ENCODE measurements at places on chromosomes 5 and 9.
A peak's percentile ranks its signal among the peaks of the same experiment; 100 is the strongest.

DNA sequence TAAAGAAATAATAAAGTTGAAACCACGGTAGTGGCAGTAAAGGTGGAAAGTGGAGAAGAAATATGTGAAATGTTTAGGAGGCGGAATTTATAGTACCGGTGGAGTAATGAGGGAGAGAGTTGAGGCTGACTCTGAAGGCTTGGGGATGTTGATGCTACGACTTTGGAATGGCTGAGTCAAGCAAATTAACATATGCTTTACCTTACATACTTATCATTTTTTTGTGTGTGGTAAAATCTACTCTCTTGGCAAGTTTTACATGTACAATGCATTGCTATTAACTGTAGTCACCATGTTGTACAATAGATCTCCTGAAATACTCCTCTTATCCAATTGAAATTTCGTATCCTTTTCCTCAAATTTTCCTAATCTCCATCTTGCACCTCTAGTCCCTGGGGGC lies 179.0 kb downstream of the TAF11L14 start:
- no peak for DNase-seq

DNA sequence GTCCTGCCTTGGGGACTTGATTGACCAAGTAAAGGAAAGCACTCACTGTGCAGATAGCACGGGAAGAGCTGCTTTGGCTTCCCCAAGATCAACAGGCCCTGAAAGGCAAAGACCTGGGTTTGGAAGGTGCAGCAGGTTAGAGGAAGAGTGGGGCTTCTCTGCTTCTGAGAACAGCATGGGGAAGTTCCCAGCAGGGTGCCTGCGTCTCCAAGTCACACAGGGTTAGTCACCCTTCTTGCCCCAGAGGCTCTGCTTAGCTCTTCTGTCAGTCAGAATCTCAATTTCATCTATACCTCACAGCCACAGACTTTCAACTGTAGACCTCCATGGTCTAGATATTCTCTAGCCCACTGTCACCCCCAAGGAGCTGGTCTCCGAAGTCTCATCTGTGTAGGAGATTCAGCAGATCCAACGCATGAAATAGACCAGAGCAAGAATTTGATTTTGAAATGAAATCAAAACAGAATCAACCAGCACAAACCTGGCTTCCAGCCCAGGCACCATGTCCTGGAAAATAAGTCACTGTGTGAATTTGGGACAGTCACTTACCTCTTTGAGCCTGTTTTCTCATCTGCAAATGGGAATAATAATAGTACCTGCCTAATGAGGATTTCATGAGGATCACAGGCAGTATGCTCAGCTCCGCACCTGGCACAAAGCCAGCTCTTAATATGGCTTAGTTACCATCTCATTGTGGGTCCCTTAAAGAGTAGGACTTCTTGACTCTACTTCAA lies 64.0 kb downstream of the SFXN1 start:
- peak; percentile 5 for DNase-seq

DNA sequence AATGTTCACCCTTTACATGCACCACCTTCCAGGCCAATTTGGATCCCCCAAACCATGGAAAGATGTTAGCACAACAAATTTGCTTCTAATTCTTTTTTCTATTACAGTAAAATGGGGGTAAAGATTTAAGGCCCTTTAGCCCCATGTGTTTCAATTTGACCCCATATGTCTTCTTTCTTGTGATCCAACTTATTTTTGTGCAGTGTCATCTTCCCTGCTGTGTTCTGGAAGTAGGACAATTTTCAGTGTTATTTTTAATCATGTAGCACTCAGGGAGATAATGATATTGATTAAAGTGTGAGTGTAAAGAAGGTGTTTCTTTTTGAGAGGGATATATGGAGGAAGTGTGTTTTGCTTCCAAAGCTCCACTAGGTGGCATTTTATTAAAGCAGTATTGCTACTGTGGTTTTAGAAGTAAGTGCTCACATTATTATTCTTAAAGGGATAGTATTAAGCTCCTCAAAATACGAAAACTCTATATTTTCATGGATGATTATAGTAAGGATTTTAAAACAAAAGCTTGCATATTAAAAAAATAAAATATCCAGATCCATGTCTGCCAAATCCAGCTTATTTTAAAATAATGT lies 118.7 kb upstream of the ATP10B start:
- no peak for DNase-seq

DNA sequence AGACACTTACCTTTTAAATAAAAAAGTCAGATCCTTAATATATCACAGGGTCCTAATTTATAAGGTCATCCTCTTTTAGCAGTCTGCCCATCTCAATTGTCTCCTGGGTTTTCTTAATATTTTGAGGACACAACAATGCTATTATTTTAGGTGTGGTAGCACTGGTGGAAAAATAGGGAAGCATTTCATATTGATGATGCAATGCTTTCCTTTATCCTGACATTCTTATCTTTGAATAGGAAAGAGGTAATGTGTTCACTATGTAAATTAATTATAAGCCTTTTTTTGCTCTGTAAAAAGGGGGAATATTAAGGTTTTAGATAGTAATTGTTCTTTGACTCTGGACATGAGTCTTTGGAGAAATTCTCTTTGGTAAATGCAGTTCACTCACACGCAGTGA lies 164.7 kb downstream of the YTHDC2 start:
- no peak for DNase-seq

DNA sequence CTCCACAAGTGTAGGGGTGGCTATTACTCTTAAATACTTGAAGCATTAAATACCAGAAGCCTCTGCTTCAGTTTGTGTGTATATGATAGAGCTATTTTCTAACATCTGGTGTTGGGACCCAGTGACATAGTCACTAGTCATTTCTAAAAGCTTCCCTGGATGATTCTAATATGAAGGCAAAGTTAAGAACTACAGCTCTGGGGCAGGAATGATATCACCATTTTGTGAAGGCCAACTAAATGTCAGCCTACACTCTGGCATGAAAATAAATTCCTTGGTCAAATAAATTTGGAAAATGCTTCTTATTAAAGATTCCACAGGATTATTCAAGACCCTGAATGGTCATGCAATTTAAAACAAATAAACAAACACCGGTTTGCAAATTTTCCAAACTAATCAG lies 197.7 kb downstream of the PLK2 start:
- no peak for DNase-seq

DNA sequence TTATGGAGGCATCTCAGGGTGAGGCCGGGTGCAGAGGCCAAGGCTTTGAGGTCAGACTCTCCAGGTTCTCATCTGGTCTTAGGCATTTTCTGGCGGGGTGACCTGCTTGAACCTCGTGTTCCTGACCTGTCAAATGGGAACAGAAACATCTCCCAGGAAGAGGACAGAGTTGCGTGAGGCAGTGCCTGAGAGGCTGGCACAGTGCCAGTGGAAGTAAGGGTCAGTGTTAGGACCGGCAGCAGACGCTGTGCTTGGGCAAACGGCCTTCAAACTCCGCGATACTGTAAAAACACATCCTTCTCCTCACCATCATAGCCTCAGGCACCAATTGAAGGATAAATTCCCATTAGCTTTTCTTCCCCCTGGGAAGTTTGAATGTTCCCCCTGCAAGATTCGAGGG lies 55.6 kb upstream of the FCN2 start:
- no peak for DNase-seq

- no peak for DNase-seq
These were observed 27.0 kb upstream of the SLC22A5 start for GRCh38 chr5:132342291-132343180.

- no peak for DNase-seq
These were observed 32.7 kb upstream of the DMRTA1 start for GRCh38 chr9:22413884-22414283.

GRCh38 chr9:76859860-76860259 lies 46.1 kb downstream of the PRUNE2 start:
- DNase-seq = no peak

DNA sequence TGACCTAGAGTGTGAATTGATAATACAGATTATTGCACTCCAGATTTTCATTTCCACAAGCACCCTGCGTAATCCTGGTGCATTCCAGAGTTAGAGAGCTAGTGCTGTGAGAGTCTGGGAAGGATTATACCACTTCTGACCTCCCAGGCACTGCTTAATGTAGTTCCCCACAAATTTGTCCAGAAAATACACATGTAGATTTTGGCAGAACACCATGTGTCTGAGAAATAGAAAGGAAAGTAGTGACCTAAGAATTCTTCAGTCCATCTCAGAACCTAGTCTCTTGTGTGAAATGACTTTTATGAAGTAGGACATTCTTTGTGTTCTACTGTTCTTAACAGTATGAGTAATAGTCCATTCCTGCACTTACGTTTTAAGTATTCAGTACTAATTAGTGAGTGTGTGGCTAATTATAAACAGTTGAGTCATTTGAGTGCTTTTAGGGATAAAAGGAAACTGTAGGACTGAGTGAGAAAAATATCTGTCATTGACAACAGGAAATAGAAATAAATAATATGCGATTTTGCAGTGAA lies 27.8 kb upstream of the PTPDC1 start:
- DNase-seq = no peak

- no peak for DNase-seq
These were observed 9.8 kb upstream of the CYLC2 start for GRCh38 chr9:102985162-102985895.

All from stimulated activated naive CD4-positive, alpha-beta T cell treated with Interleukin-2 at 50 U/mL for 16 hours (primary cell).